Activated CD4-positive, alpha-beta memory T cell treated with anti-CD3 and anti-CD28 coated beads for 36 hours (primary cell): ENCODE measurements at places on chromosomes 3 and 15. TPM values are rescaled to one million over a fixed set of nuclear protein-coding genes. Genes with fewer than 3 reads are reported as not detected.

The IDH3A gene
- total RNA-seq: 111 TPM

The COL6A6 gene
- not detected for total RNA-seq

The CLDN11 gene
- total RNA-seq: not detected

The OR5K2 gene
- total RNA-seq: not detected

The LRTM1 gene
- not detected for total RNA-seq

The ANKUB1 gene
- not detected for total RNA-seq

The ULK3 gene
- 51.4 TPM for total RNA-seq

The PLA2G4F gene
- total RNA-seq: not detected

The OIP5 gene
- total RNA-seq: 13.0 TPM

The ACTR8 gene
- total RNA-seq: 32.0 TPM

The SCAANT1 gene
- total RNA-seq: not detected

The ATP13A4 gene
- 3.2 TPM for total RNA-seq

The POPDC2 gene
- total RNA-seq: 2.1 TPM

The CCR8 gene
- total RNA-seq: 0.51 TPM

The MNS1 gene
- total RNA-seq: 0.10 TPM

The FSD2 gene
- total RNA-seq: not detected

The GOLGA6D gene
- 0.12 TPM for total RNA-seq

The GOLGA8T gene
- total RNA-seq: 0.19 TPM

The FYTTD1 gene
- total RNA-seq: 39.9 TPM

The TMEM45A gene
- total RNA-seq: 0.74 TPM

The SLC12A6 gene
- total RNA-seq: 18.4 TPM

The SLC6A11 gene
- not detected for total RNA-seq

The C3orf85 gene
- total RNA-seq: not detected

The CLDN1 gene
- 0.22 TPM for total RNA-seq

The KIF23 gene
- 55.6 TPM for total RNA-seq

The ZKSCAN7 gene
- total RNA-seq: 1.7 TPM

The IQCH gene
- 1.6 TPM for total RNA-seq

The NANOGP8 gene
- total RNA-seq: not detected
